ENCODE measurements at places on chromosomes 2 and 18. TPM values are rescaled to one million over a fixed set of nuclear protein-coding genes. Genes with fewer than 3 reads are reported as not detected.

- H3K27me3 ChIP-seq: no peaks in the 10 kb centered on the region
- no peak for DNase-seq
- H3K4me1 ChIP-seq: no peaks in the 10 kb centered on the region
Measured at GRCh38 chr2:164000176-164000575, 264.4 kb upstream of the FIGN start.

- H3K4me3 ChIP-seq: no peak overlapping the region
- H3K27ac ChIP-seq: no peak overlapping the region
- no peaks in the 10 kb centered on the region for H3K36me3 ChIP-seq
- no peaks in the 10 kb centered on the region for H3K27me3 ChIP-seq
- no peaks in the 10 kb centered on the region for H3K4me1 ChIP-seq
- peak; percentile 69 for DNase-seq
Measured at GRCh38 chr2:177275743-177276055, 11.2 kb upstream of the NFE2L2 start.

AFG3L2 gene
- total RNA-seq: 39.5 TPM

DNA sequence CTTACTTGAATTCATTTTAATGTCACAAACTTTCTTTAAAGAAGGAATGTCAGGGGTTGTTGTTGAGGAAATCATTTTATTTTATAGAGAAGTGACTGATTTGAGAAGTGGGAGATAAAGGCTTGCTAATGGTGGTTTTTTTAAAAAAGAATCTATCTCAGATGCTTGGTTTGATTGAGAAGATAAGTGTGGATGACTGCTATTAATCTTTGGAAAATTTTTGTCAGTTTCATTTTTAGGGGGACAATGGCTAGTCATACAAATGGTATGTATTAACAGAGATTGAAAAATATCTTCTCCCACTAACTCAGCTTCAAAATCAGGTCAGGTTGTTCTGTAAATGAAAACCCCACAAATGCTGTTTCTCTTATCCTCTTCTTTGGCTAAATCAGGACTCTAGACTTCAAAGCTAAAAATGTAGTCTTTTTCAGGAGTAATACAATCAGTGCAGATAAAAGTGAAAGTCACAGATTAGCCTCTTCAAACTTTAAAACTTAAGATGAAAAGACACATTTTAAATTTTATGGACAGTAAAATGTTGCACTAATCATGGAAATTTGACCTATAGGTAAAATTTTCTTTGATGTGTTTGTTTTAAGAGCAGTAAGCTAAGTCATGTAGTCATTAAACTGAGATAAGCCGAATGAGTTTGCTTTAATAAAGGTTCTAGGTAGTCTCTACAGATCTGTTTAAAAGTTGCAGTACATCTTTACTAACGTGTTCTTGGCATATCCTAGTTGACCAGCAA is 674.2 kb upstream of the VRK2 start:
- H3K4me3 ChIP-seq: no peak overlapping the region
- no peak overlapping the region for H3K27ac ChIP-seq
- DNase-seq: no peak
- no peaks in the 10 kb centered on the region for H3K4me1 ChIP-seq

DNA sequence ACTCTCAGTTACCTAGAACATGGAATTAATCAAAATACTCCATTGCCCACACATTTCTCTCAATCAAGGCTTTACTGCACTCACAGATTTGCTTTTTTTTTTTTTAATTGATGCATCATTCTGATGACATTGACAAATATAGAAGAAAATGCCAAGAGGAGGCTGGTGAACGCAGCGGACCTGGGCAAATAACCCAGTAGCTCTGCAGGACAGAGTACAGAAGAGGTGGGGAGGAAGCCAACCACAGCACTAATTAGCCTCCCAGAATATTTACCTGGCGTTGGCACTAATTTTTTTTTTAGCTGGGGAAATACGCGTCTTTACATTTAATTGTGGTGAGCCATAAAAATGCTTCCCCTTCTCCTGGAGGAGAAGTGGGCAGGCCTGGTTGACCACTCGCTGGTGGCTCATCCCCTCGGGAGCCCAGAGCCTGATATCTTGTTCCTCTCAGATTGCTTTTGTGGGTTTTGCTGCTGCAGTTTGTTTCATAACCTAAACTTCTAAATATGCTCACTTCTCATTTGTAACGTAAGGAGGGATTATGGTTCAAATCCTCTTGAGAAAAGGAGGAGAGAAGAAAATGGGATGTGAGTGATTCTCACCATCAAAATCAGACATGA is 165.8 kb upstream of the EPB41L3 start:
- DNase-seq: no peak
- H3K4me1 ChIP-seq: no peaks in the 10 kb centered on the region
- no peak overlapping the region for H3K4me3 ChIP-seq
- no peak overlapping the region for H3K27ac ChIP-seq
- no peaks in the 10 kb centered on the region for H3K36me3 ChIP-seq
- no peaks in the 10 kb centered on the region for H3K27me3 ChIP-seq

RNF152 gene
- 14.8 TPM for total RNA-seq

DNA sequence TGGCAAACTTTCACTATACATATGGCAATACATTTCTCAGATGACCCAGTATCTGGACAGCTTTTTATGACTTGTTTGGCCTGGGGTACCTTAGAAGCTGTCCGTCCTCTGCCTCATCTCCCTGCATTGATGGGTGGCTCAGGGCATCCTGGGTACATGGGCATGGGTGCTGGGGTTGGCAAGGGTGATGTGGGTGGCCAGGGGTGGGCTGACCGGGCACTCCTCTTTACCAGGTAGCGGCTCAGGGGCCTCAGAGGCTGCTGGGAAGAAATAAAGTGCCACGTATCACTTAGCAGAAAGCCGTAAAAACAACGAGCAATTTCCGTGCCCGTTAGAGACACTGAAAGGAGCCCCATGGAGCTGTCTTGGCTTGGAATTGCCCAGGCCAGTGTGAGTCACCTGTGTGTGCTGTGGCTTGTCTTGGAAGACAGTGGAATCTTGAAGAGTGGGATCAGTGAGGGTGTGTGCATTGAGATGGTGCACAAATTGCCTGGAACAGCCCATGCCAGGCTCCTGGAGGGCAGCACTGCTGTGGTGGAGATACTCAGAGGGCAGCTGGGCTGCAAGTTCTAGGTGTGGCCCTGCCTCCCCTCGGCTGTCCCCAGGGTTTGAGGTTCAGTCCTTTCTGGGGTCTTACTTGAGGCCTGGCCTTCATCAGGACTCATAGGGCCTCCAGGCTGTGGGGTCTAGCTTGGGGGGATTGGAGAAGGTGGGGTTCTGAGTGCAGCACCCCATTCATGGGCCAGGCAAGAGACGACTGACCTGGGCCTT is 88.8 kb downstream of the FHOD3 start:
- no peak overlapping the region for H3K27ac ChIP-seq
- H3K27me3 ChIP-seq: no peaks in the 10 kb centered on the region
- H3K4me3 ChIP-seq: no peak overlapping the region

DNA sequence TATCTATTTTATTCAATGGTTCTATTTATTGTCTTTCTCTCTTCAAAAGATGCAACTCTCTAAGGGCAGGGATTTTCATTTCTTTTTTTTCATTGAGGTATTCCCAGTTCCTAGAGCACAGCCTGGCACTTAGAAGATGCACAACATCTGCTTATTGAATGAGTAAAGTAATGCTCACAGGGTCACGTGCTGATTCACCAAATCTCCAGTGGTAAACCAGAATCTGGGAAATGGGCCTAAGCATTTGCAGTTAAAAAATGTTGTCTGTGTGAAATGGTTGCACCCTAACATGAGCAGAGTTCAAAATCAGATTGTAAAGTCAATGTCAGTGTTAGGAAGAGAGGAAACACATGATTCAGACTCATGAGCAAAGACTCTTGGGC is 15.8 kb downstream of the SLC8A1 start:
- H3K4me1 ChIP-seq: no peaks in the 10 kb centered on the region
- H3K27me3 ChIP-seq: no peaks in the 10 kb centered on the region
- H3K36me3 ChIP-seq: no peaks in the 10 kb centered on the region
- no peak for DNase-seq
- no peak overlapping the region for H3K4me3 ChIP-seq

GREB1 gene
- total RNA-seq: 3.3 TPM

DNA sequence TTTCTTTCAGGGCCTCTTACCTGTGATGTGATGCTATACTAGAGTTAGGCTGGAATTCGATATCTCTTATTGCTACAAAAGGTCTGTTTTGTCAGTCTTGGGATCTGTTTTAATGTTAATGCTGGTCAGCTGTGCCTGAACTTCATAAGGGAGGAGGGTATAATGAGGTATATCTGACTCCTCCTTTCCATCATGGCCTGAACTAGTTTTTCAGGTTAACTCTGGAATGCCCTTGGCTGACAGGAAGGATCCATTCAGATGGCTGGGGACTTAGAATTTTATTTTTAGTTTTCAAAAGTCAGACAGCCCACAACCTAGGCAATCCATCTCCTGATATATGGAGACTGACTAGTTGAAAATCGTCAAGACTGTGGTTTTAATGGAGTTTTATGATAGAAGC is 35.9 kb upstream of the TBC1D8 start:
- no peak for DNase-seq
- H3K27ac ChIP-seq: no peak overlapping the region

DNA sequence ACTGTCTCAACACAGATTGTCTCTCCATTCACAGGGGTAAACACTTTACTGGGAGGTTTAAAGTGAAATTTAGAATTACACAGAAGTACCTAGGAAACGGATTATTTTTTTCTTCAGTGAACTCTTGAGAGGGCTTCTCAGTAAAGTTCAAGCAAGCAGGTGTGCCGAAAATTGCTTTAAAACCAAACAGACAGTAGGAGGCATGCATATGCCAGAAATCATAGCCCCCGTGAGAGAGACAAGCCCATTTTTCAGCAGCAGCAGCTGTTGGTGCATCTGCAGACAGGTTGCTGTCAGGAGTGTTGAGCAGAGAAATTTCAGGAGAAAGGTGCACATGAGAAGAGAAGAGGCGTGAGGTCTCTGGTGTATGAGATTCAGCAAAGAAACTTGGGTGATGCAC is 2115.5 kb upstream of the CELF4 start:
- no peak overlapping the region for H3K27ac ChIP-seq
- H3K36me3 ChIP-seq: no peaks in the 10 kb centered on the region
- H3K4me1 ChIP-seq: no peaks in the 10 kb centered on the region
- H3K27me3 ChIP-seq: no peaks in the 10 kb centered on the region
- H3K4me3 ChIP-seq: no peak overlapping the region
- no peak for DNase-seq

HOXD10 gene
- 0.54 TPM for total RNA-seq

DNA sequence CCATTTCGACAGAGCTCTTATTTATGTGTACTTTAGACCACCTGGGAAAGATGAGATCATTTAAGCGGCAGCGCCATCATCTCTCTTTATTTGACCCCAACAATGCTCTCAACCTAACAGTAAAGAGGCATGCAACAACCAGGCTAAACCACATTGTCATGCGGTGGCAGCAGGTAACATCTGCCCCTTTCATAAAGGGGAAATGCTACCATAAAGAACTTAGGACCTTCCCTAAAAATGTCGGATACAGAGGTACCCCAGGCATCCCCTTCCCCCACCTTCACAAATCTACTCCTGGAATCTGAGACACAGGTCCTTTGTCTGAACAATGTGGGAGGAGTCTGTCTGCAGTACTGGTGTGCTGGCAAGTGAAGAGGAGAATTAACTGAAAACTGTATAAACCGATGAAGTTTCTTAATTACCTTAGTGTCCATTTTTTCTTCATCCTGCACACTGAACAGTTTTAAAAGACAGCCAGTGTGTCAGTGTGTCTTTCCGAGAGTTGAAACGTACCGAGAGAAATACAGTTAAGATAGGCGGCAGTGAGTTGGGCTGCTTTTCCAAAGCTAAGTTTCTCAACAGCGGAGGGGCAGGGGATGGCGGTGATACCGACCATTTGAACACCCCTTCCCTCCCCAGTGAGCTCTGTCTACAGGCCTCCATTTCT is 1.9 kb downstream of the MEX3C start:
- H3K4me1 ChIP-seq: peaks cover 7% of the 10 kb centered on the region
- no peaks in the 10 kb centered on the region for H3K27me3 ChIP-seq
- H3K36me3 ChIP-seq: no peaks in the 10 kb centered on the region

DNA sequence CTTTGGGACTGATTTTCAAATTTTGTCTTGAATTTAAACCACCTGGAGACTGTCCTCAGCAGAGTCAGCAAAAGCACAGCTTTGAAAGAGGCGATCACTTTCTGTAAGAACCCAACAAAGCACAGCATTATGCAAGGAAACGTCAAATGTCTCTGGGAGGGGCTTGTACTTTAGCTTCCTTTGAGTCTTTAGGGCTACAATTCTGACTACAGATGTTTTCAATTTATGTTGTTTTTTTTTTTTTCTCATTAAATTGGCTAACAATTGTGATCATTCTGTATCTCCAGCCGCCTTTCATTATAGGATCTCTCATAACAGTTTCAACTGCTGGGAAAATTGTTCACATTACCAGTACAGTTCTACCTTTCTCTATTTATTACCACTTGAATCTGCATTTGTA is 48.3 kb downstream of the COL3A1 start:
- no peaks in the 10 kb centered on the region for H3K27me3 ChIP-seq
- H3K36me3 ChIP-seq: no peaks in the 10 kb centered on the region
- H3K4me3 ChIP-seq: no peak overlapping the region

- no peaks in the 10 kb centered on the region for H3K4me1 ChIP-seq
- no peak overlapping the region for H3K27ac ChIP-seq
- no peaks in the 10 kb centered on the region for H3K27me3 ChIP-seq
- H3K36me3 ChIP-seq: no peaks in the 10 kb centered on the region
Measured at GRCh38 chr2:138622613-138623012, 121.0 kb downstream of the SPOPL start.

All from lung (tissue), 17 donors.